CD14-positive monocyte (primary cell): ENCODE measurements at places on chromosomes 1 and 21. TPM values are rescaled to one million over a fixed set of nuclear protein-coding genes. Genes with fewer than 3 reads are reported as not detected.

FAM163A gene
- not detected for polyA plus RNA-seq

SAMSN1 gene
- polyA plus RNA-seq = 38.6 TPM

PTGFR gene
- not detected for polyA plus RNA-seq

DOCK7 gene
- 3.5 TPM for polyA plus RNA-seq

RASAL2 gene
- polyA plus RNA-seq = 0.33 and 1.00 TPM in 2 replicates

DNA sequence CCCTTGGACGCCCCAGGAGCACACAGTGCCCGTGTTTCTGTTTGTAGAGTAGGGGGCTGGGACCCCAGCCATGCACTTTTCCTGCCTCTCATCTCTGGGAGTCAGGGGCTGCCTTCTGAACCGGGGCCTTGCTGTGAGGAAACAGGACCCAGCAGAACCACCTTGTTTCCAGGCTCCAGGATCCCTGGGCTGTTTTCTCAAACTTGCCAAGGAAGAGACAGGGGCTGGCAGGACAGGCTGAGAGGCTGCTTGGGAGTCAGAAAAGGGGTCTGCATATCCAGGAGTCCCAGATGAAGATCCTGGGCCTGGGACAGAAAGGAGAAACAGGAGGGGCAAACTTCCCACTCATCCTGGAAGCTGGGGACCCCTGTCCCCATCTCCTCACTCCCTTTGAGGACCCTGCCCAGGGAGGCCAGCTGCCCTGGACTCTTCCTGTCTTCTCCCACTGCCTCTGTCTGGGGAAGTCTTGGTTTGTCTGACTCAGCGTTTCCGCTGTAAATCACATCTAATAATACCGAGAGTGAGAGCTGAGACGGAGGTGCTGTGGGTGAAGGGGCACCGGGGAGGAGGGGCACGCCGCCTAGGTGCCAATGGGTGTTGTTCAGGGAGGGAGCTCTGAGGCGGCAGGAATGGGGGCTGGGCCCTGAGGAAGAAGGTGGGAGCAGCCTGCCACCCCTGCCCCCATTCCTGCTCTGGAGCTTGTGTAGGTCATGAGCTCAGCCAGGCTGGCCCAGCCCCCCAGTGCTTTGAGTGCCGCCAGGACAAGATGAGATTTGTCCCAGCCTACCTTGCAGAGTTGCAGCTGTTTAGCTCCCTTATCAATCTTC lies 16.7 kb downstream of the POU3F1 start:
- no peaks in the 10 kb centered on the region for H3K27me3 ChIP-seq
- peak; percentile 51 for DNase-seq
- no peak overlapping the region for H3K27ac ChIP-seq
- peaks cover 18% of the 10 kb centered on the region for H3K36me3 ChIP-seq
- peaks cover 14% of the 10 kb centered on the region for H3K4me1 ChIP-seq

DNA sequence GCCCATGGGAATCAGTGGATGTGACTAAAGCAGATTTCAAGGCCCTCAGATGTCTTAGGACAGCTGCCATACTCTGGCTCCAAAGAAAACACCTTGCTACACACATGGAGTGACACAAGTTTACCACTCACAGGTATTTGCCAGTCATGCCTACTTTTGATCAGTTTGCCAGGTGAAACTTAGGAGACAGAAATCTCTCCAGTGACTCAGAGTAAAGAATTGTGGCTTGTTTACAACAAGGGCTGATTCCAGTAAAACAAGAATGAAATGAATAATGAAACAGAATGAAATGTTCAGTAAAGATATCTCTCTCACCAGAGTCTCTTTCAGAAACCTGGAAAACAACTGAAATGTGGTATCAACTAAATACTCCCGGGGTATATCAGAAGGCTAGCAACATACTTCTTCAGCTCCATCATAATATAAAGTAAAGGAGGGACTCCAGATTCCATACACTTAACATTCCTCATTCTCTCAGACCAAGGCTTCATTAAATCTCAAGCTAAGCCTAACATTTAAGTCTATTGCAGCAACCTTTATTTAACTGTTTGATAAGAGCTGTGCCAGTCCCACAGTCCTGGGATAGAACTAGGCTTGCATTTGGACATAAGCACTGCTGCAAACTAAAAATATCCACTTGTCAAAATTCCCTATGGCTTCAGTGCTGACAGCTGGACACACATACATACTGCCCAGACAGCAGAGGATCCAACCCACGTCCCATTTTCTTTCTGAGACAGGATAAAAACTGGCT lies 143.3 kb downstream of the SIPA1L2 start:
- peaks cover 38% of the 10 kb centered on the region for H3K36me3 ChIP-seq
- no peak overlapping the region for H3K27ac ChIP-seq
- H3K4me1 ChIP-seq = no peaks in the 10 kb centered on the region
- no peak overlapping the region for H3K4me3 ChIP-seq
- H3K27me3 ChIP-seq = no peaks in the 10 kb centered on the region

DNA sequence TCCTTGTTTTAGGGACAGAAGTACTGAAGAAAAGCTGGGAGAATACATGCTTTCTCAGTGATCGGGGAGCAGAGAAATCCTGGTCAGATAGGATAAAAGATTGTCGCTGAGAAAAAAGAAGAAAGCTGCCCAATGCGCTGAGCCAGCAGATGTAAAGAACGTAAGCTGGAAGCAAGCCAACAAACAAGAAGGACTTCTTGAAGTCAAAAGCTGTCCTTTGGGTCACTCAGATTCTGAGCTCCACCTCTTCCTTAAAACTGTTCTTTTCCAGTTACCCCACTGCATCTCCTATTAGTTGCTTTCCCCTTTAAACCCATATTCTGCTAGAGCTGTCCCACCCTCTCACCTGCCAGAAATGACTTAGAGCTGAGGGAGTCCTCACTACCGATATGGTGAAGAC lies 64.8 kb downstream of the GPR137B start:
- no peak overlapping the region for H3K27ac ChIP-seq
- H3K4me3 ChIP-seq = no peak overlapping the region
- no peak for DNase-seq
- peaks cover 84% of the 10 kb centered on the region for H3K36me3 ChIP-seq
- H3K27me3 ChIP-seq = no peaks in the 10 kb centered on the region
- no peaks in the 10 kb centered on the region for H3K4me1 ChIP-seq

GRCh38 chr1:101653482-101653946 lies 343.2 kb downstream of the OLFM3 start:
- H3K4me3 ChIP-seq = no peak overlapping the region
- no peaks in the 10 kb centered on the region for H3K36me3 ChIP-seq
- no peak for DNase-seq
- H3K27me3 ChIP-seq = no peaks in the 10 kb centered on the region

- no peak for DNase-seq
- H3K36me3 ChIP-seq = no peaks in the 10 kb centered on the region
- H3K4me1 ChIP-seq = peaks cover 8% of the 10 kb centered on the region
- no peak overlapping the region for H3K4me3 ChIP-seq
These were observed 47.7 kb upstream of the RHOU start for GRCh38 chr1:228687587-228687986.

DNA sequence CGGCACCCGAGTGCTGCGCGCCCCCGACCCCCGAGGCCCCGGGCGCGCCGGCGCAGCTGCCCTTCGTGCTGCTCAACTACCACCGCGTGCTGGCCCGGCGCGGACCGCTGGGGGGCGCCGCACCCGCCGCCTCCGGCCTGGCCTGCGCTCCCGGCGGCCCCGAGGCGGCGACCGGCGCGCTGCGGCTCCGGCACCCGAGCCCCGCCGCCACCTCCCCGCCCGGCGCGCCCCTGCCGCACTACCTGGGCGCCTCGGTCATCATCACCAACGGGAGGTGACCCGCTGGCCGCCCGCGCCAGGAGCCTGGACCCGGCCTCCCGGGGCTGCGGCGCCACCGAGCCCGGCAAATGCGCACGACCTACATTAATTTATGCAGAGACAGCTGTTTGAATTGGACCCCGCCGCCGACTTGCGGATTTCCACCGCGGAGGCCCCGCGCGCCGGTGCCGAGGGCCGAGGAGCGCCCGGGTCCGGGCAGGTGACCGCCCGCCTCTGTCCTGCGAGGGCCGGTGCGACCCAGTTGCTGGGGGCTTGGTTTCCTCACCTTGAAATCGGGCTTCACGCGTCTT lies 49.0 kb downstream of the SIM2 start:
- no peak for DNase-seq
- peaks cover 50% of the 10 kb centered on the region for H3K27me3 ChIP-seq
- H3K36me3 ChIP-seq = no peaks in the 10 kb centered on the region
- no peak overlapping the region for H3K4me3 ChIP-seq
- H3K4me1 ChIP-seq = no peaks in the 10 kb centered on the region

DNA sequence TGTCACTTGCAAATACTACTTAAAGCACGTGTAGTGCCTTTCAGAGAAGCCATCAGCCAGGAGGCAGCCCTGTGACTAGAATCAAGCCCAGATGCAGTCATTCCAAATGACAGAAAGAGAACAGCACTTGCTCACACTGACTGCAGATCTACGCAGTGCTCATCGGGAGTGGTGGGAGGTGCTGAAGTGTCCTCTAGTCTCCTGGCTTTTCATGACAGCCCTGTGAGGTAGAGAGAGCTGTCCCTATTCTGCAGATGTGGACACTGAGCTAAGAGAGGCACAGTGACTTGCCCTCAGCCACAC lies 62.3 kb upstream of the EDN2 start:
- no peak overlapping the region for H3K27ac ChIP-seq
- DNase-seq = no peak
- no peak overlapping the region for H3K4me3 ChIP-seq
- H3K27me3 ChIP-seq = no peaks in the 10 kb centered on the region

GRCh38 chr1:115652236-115652788 lies 10.5 kb downstream of the VANGL1 start:
- no peak overlapping the region for H3K27ac ChIP-seq
- no peak overlapping the region for H3K4me3 ChIP-seq
- no peak for DNase-seq
- H3K36me3 ChIP-seq = peaks cover 12% of the 10 kb centered on the region

DNA sequence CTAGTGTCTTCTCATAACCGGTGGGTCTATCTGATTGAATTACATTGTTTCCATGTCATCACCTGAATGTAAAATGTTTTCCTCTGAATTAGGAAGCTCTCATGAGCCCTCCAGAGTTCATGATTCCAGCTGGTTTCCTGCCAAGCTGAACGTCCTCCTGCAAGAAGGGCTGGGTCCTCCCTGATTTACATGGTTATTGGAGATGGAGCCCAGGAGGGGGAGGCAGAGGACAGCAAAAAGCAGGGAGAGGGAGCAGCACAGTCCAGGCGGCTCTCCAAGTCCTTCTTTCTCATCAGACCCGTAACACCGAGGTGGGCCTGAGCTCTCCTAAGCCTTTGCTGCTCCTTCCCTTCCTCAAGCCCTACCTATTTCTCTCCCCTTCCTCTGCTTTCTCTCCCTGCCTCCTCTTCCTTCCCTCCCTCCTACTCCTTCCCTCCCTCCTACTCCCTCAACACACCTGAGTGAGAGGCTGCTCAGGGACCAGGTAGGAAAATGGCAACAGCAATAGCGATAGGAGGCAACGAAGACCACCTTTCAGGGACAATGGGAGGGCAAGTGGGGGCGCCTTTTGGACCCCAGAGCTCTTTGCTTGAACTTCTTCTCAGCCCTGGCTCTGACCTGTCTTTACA lies 265.9 kb downstream of the PRDM2 start:
- no peaks in the 10 kb centered on the region for H3K4me1 ChIP-seq
- no peaks in the 10 kb centered on the region for H3K36me3 ChIP-seq
- H3K4me3 ChIP-seq = no peak overlapping the region
- H3K27ac ChIP-seq = no peak overlapping the region
- no peak for DNase-seq

GRCh38 chr1:152623203-152623844 lies 421 bp upstream of the LCE3A start:
- no peak overlapping the region for H3K27ac ChIP-seq
- H3K36me3 ChIP-seq = no peaks in the 10 kb centered on the region
- peaks cover 17% of the 10 kb centered on the region for H3K4me1 ChIP-seq
- H3K4me3 ChIP-seq = no peak overlapping the region
- DNase-seq = no peak

- DNase-seq = peak; percentile 69
- H3K27ac ChIP-seq = peak overlapping the region; percentile 66
- no peaks in the 10 kb centered on the region for H3K27me3 ChIP-seq
- peaks cover 64% of the 10 kb centered on the region for H3K4me1 ChIP-seq
- no peak overlapping the region for H3K4me3 ChIP-seq
- no peaks in the 10 kb centered on the region for H3K36me3 ChIP-seq
These were observed 901 bp upstream of the RXFP4 start for GRCh38 chr1:155940482-155940992.
